ENCODE measurements at places on chromosomes 16 and 17.

- no peak for DNase-seq
These were observed 603.0 kb upstream of the CDH8 start for GRCh38 chr16:62638964-62639870.

DNA sequence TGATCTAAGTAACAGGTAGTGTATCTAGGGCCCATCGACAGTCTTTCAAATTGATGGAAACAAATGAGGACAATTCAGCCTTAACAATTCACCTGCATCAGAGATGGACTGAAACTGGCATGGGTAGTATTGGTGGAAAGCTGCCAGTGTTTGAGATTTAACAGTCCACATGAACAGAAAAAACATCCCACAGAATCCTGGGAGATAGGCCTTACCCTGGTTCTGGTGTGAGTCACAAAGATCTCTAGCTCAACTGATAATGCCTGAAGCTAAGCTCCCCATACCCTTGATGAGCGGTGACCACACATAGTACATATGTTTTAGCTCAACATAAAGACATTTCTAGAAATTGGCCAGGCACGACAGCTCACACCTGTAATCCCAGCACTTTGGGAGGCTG, 21.9 kb downstream of the CRK start:
- no peak for DNase-seq

- DNase-seq = no peak
These were observed 15.7 kb upstream of the MTSS2 start for GRCh38 chr16:70701596-70701995.

DNA sequence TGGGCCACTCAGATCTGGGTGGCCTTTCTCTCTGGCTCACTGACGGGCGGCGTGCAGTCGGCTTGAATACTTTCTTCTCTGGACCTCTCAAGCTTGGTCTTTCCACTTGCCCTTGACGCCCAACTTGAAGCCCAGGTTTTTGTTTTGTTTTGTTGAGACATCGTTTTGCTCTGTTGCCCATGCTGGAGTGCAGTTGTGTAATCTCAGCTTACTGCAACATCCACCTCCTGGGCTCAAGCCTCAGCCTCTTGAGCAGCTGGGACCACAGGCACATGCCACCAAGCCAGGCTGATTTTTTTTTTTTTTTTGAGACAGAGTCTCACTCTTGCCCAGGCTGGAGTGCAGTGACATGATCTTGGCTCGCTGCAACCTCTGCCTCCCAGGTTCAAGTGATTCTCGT, 22.7 kb upstream of the KIF19 start:
- no peak for DNase-seq

GRCh38 chr17:76725580-76726230, 701 bp downstream of the JMJD6 start:
- peak; percentile 75 for DNase-seq

DNA sequence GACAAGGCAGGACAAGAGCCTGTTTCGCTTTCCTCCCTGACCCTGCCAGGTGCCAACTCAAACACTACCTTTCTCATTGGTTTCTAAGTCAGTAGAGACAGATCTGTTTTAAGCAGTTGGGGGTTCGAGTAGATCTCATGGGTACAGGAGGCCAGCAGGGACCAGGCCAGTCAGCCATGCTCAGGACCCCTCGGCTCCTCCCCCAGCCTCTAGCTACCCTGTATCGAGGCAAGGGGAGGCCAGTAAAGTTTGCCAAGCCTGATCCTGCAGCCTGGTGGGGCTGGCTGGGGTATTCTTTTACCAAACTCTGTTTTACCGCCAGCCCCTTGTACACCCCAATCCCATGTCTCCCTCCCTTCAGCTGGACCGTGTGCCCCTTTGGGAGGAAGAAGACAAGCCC, 26.6 kb downstream of the OR1D5 start:
- no peak for DNase-seq

- no peak for DNase-seq
These were observed 12.6 kb upstream of the CEP20 start for GRCh38 chr16:15900901-15901500.

Measured in activated CD4-positive, alpha-beta T cell treated with anti-CD3 and anti-CD28 coated beads, Interleukin-2, amount 10 ng/mL, durations not matched to agents 7 days and 5 days (primary cell).